ENCODE measurements at places on chromosomes 11 and 22.

DNA sequence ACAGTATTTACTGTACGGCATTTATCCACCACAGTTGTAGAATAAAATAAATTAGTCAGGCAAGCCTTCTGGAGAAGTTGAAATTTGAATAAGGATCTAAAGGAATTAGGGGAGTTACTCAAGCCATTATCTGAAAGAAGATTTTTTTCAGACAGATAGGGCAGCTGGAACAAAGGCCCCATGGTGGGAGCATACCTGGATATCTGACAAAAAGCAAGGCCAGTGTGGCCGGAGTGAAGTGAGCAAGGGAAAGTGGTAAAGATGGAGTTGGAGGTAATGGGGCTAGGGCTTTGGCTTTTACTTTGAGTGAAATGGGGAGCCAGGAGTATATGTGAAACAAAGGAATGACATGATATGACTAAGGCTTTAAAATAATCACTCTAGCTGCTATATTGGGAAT, 45.7 kb upstream of the PSMA1 start:
- no peak for DNase-seq

DNA sequence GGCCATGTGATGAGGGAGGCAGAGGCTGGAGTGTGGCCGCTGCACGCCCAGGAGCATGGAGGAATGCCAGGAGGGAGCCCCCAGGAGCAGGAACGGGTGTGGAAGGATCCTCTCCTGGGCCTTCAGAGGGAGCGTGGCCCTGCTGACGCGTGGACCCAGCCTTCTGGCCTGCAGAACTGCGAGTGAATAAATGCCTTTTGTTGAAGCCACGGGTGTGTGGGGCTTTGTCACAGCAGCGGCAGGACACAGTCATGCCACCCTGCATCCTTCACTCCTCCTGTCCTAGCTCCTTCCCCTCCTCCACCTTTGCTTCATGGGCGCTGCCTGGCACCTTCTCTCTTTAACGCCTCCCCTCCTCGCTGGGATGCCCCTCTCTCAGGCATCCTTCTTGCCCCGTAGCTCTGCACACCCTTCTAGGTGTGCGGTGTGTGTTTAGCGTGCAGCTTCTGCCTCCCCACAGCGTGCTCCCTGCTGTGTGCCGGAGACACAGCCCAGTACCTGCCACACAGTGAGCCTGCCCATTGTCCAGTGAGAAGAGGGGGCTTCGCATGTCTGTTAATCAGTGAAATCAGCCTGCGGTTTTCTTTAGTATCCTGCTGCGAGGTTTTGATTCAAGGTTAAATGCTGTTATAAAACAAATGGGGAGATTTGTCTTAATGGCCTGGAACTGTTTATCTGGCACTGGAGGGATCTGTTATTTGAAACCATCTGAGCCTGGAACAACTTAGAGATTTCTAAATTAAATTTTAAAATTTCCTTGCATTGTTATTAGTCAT, 459.6 kb downstream of the TBC1D22A start:
- DNase-seq = no peak

GRCh38 chr22:36461665-36462649, 19.5 kb downstream of the TXN2 start:
- no peak for DNase-seq

DNA sequence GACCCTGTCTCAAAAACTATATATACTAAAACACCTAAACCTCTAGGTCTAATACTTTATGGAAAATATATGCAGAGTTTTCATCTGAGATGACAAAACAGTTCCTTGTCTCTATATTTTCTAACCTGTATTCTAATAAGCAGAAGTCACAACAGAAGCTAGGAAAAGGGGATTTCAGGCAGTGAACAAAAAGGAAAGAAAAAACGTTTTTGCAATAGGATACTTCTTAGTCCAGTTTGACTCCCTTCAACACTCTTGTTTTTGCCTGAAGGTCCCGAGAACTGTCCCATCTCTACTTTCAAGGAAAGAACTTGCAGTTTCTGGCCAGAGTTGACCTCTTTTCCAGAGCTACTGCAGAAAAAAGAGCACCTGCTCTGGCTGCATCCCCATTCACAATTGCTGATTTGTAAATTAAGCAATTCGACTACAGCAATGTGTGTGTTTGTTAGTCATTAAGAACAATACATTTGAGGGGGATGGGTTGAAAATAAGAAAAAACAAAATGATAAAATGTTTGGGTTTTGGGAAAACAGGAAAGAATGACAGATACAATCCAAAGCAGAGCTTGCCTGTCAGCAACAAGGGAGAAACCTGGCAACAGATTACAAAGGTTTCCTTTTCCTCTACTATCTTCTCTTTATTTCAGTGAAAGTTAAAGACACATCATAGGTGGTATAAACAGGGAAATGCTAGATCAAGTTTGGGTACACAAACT, 160.0 kb downstream of the FCHSD2 start:
- no peak for DNase-seq

DNA sequence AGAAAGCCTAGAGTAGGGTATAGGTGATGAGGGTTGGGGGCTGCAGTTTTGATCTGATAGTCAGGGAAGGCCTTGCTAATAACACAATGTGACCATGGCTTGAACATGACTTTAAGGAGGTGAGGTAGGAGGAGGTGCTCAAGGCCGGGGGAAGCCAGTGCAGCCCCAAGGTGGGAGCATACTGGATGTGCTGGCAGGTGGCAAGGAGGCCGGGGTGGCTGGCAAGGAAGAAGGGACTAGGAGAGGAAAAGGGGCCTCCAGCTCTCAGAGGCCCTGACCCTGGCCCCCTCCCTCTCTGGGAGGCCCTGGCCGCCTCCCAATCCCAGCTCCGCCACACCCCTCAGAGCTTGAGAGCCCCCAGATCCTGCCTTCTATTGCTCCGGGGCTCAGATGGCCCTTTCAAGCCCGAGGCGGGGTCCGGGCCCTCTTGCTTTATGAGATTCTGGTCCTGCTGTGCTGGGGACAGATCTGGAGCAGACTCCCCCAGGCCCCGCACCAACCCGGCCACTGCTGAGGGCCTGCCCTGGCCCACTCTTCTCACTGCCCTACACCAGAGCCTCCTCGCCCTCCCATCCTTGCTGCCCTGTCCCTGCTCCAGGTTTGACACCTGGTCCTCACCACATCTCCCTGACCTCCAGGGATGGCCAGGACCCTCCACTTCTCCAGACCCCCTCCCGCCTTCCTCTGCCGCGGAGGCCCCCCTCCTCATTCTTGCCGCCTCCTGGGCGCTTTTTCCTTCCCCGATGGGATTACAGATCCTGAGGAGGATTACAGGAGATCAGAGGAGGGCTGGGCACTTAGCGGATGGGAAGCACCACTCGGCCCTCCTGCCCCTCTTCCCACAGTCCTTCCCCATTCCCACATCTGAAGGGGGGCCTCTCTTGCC, 1.8 kb downstream of the PITPNM1 start:
- DNase-seq = no peak

DNA sequence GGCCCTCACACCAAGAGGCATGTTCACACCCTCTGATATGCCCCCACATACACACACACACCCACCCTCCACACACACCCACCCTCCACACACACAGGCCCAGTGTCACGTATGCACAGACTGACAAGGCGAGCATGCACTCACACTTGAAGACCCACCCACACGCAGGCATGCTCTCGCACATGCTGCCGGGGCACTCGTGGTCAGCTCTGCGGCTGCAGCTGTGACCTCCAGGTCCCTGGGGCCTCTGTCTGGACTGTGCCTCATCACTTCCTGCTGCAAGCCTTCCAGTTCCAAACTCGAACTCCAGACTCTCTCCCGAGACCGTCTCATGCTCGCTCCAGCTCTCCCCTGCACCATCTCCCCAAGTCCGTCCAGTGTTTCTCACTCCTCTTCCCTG, 9.5 kb downstream of the DCHS1 start:
- DNase-seq = no peak

GRCh38 chr11:30196400-30197206, 34.2 kb upstream of the FSHB start:
- DNase-seq = peak; percentile 19

GRCh38 chr11:113562981-113563461, 87.8 kb upstream of the DRD2 start:
- no peak for DNase-seq

- peak; percentile 56 for DNase-seq
These were observed 41.0 kb upstream of the PRDM11 start for GRCh38 chr11:45105233-45105983.

GRCh38 chr11:88618327-88619070, 281.0 kb upstream of the CTSC start:
- no peak for DNase-seq

- DNase-seq = peak; percentile 6
These were observed 2.4 kb downstream of the PIM3 start for GRCh38 chr22:49962751-49963646.

GRCh38 chr11:110070176-110070575, 23.0 kb upstream of the ZC3H12C start:
- DNase-seq = no peak

DNA sequence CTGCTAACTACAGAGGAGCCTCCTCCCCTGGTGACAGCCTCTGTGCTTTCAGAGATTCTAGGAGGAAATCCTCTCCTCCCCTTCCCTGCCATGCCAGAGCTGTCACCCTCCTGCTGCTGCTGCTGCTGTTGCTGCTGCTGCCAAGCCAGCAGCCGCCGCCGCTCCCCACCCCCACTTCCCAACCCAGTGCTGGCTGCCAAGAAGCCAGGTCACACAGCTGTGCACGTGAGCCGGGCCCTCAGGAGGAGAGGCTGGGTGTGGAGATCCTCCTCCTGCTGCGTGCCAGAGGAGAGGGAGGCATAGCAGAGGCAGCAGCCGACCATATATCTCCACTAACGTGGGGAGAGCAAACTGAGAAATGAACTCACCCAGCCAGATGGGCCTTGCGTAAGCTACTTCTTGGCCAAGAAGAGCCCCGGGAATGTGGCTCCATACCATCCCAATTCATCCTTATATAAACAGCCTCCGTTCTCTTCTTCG, 12.4 kb downstream of the CRY2 start:
- no peak for DNase-seq

- DNase-seq = peak; percentile 90
These were observed 464 bp upstream of the ANKRD13D start for GRCh38 chr11:67288452-67289225.

GRCh38 chr11:95512682-95513081, 276.9 kb downstream of the FAM76B start:
- no peak for DNase-seq

- no peak for DNase-seq
These were observed 2.1 kb downstream of the LRP5 start for GRCh38 chr11:68314203-68315170.

DNA sequence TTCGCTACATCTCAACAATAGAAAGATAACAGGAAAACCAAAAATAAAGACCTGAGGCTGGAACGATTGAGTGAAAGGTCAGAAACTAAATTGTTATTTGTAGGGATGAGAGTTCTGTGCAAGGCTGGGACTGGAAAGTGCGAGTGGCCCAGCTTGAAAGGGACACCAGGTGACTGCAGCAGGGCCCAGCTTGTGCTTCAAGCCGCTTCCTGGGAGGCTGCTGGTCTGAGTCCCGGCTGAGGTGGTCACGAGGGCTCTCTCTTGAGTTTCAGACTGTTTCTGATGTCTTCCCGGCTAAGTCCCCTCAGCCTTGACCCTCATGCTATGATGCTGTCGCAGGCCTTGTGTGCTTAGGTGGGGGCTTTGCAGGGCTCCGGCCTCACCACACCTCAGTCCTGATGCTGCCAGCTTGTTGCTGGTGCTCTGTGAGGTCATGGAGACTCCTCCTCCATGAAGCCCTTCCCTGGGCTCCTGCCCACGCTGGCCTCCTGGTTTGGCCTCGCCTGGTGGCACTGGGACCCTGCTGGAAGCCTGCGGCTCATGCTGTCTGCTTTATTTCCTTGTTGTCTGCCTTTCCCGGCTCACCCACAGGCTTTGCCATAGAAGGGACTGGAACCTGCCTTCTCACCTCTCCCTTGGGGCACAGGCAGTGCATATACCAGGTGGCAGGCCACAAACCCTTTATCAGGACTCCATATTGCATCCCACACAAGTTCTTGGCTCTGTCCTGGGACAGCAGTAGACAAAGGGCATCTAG, 4.0 kb downstream of the BANF1 start:
- no peak for DNase-seq

GRCh38 chr11:103644676-103645075, 391.8 kb upstream of the DDI1 start:
- no peak for DNase-seq

DNA sequence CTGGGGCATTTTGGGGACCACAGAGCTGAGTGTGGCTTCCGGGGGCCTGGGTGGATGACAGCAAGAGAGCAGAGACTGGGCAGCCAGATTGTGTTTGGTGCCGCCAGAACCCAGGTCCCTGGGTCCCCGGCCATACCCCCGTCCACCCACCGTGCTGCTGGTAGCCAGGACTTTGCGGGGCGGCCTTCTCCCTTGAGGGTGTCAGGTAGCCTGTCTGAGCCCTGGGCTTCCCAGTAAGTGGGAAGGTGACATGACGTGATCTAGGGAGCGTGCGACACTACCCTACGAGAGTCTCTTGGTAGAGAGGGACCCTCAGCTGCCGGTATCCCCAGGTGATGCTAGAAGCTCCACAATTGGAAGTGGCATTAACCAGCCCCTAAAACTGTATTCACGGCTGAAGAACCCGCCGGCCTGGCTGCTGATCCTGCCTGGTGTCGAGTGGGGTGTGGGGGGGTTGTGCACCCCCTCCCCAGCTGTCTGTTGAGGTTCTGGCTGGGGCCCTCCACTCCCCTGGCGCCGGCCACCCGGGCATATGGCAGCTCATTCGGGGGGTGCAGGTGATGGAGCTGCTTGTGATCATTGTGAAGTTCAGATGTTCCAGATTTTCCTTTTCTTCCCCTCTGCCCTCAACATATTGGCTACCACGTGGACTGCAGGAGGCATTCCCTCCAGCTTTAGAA, 66.9 kb downstream of the MPPED1 start:
- DNase-seq = no peak

GRCh38 chr11:6794639-6795038, 4.8 kb downstream of the OR6A2 start:
- DNase-seq = no peak

- no peak for DNase-seq
These were observed 173.6 kb upstream of the CCDC90B start for GRCh38 chr11:83459798-83460197.

DNA sequence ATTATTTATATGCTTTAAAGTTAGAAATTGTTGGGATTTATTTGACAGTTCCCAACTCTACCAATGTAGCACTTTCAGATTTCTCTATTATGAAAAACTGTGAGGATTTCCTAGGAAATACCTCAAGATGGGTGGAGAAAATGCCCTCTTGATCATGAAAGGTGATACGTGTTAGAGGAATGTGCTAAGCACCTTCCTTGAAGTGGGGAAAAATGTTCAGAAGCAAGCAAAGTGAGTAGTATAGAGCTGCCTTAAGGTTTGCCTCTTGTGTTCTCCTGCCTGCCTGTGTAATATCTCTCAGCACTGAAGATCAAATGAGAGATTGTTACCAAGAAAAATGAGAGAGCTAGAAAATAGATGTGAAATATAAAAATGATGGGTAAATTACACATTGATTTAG, 58.2 kb downstream of the YAP1 start:
- no peak for DNase-seq

Data from stimulated activated CD4-positive, alpha-beta T cell treated with anti-CD3 and anti-CD28 coated beads, Interleukin-1b, Interleukin-23, amount 100 ng/mL, for 48 hours (primary cell).